ENCODE measurements at places on chromosomes 4 and X.

- DNase-seq = no peak
Observed at GRCh38 chr4:111492496-111492895, 652.8 kb upstream of the FAM241A start.

DNA sequence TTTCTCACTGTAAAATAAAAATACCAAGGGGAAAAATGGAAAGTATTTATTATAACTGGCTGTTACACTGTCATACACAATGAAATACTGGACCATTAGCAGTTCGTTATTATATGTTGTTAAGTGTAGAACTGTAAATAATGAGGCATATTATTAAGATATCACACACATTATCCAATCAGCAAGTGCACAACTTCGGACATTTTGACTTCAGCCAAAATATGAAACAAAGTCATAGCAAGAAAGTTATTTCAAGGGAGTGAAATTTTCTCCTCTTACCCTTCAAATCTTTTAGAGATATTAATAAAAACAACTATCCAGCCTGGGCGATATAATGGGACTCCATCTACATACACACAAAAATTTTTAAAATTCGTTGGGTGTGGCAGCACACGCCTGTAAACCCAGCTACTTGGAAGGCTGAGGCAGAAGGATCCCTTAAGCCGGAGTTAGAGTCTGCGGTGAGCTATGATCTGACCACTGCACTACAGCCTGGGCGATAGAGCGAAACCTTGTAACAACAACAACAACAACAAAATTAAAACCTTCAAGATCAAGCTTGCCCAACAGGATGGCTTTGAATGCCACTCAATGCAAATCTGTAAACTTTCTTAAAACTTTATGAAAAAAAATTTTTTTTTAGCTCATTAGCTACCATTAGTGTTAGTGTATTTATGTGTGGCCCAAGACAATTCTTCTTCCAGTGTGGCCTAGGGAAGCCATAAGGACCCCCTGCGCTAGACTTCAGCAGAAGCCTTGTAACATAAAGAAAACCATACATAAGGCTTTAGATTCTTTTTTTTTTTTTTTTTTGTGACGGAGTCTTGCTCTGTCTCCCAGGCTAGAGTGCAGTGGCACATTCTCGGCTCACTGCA lies 1.3 kb upstream of the CISD2 start:
- no peak for DNase-seq

GRCh38 chr4:32043248-32043633 lies 1323.1 kb downstream of the PCDH7 start:
- no peak for DNase-seq

GRCh38 chr4:181541396-181541795 lies 701.8 kb upstream of the TENM3 start:
- no peak for DNase-seq

DNA sequence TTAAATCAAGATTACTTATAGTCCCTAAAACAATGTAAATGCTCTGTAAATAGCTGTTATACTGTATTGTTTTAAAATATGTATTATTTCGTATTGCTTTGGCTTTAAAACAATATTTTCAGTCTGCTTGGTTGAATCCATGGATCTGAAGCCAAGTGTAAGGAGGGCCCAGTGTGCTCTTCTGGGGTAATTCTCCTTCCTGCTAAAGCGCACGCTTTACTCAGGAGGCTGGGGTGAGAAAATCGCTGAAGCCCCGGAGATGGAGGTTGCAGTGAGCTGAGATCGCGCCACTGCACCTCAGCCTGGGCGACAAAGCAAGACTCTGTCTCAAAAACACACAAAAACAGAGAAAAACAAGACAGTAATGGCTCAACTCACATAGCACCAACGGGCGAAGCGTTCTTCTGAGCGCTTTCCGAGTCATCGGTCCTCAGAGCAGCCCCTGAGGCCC lies 391 bp upstream of the IDUA start:
- DNase-seq = no peak

DNA sequence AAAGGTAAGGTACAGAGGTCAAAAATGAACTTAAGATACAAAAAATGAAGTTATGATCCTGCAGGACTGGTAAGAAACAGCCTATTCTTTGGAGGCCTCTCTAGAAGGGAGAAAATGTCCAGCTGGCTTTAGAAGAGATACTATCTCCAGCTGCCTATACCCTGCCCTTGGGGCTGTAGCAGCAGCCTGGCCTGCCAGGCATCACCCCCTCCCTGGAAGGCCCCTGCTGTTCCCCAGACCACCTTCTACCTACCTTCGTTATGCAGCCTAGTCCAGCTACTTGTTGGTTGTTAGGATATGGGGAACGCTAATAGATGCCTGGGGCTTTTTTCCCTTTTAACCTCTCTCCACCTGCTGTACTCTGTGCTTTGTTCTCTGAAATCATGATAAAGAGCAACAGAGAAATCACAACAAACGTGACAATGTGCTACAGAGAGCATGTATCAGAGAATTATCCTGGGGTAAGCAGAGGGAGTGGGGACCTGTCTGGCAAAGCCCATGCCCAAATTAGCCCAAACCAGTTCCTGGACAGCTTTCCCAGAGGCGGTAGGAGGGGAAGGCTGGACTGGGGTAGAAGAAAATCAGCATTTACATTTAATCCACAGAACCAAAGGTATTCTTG lies 34.5 kb downstream of the FRMD7 start:
- no peak for DNase-seq
